ENCODE measurements at places on chromosomes 7 and 10. TPM values are rescaled to one million over a fixed set of nuclear protein-coding genes. Genes with fewer than 3 reads are reported as not detected.

Gene RAMP3
- not detected for total RNA-seq

Gene CCL26
- not detected for total RNA-seq

Gene ACSL5
- 3.3 TPM for total RNA-seq

Gene SLC26A4
- 0.43 TPM for total RNA-seq

Gene MOGAT3
- total RNA-seq, result not detected

Gene NODAL
- not detected for total RNA-seq

Gene SH2B2
- total RNA-seq, result 13.6 TPM

Gene ZNF488
- total RNA-seq, result 2.1 TPM

Gene STK31
- total RNA-seq, result 0.12 TPM

Gene ARHGEF5
- 34.5 TPM for total RNA-seq

Gene SLC18A3
- not detected for total RNA-seq

Gene MCU
- total RNA-seq, result 32.7 TPM

Gene LIPK
- not detected for total RNA-seq

All from epithelial cell of proximal tubule (primary cell).